Esophagus muscularis mucosa (tissue), 4 donors: ENCODE measurements at places on chromosomes 5 and 9. TPM values are rescaled to one million over a fixed set of nuclear protein-coding genes. Genes with fewer than 3 reads are reported as not detected.
A peak's percentile ranks its signal among the peaks of the same experiment; 100 is the strongest.

Gene CDH18
- total RNA-seq = not detected

DNA sequence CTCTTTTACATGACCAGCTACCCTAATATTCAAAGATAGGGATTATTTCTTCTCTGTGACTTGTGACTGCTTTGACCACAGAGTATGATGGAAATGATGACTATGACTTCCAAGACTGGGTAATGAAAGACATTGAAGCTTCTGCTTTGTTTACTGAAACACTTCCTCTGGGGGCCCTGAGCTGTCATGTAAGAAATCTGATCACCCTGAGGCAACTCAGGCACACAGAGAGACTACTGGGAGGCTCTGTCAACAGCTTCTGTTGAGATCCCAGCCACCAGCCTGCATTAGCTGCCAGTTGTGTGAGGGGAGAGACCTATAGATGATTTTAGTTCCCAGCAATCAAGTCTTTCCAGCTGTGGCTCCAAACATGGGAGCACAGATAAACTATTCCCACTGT lies 76.5 kb downstream of the KCTD16 start:
- DNase-seq = no peak
- no peaks in the 10 kb centered on the region for H3K4me1 ChIP-seq
- no peak overlapping the region for H3K27ac ChIP-seq
- no peak overlapping the region for H3K4me3 ChIP-seq
- H3K36me3 ChIP-seq = no peaks in the 10 kb centered on the region
- no peaks in the 10 kb centered on the region for H3K27me3 ChIP-seq

Gene SLC23A1
- total RNA-seq = not detected

DNA sequence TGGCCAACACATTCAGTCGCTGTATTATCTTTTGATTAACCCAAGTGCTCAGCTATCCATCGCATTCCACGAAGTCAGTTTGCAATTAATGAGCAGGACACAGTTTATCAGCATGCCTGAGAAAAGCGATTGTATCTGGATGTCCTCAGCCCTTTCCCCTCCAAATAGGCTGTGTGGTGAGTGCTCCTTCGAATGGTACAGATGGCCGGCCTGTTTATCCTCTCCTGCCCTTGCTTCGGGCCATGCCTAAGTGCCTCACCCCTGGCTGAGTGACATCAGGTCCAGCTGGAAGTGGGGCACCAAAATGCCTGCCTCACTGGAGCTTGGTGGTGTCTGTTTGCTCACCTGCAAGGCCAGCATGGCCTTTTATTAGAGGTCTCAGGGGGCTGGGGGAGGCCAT lies 317.3 kb downstream of the GADD45G start:
- no peak for DNase-seq
- H3K4me1 ChIP-seq = peaks cover 13% of the 10 kb centered on the region
- H3K36me3 ChIP-seq = no peaks in the 10 kb centered on the region
- H3K27ac ChIP-seq = no peak overlapping the region
- no peak overlapping the region for H3K4me3 ChIP-seq

Gene TNC
- 468 TPM for total RNA-seq

- DNase-seq = no peak
- peaks cover 20% of the 10 kb centered on the region for H3K4me1 ChIP-seq
- H3K36me3 ChIP-seq = no peaks in the 10 kb centered on the region
- peak overlapping the region; percentile 41 for H3K4me3 ChIP-seq
Measured at GRCh38 chr5:142551338-142552067, 134.4 kb downstream of the FGF1 start.

Gene PKD2L2
- not detected for total RNA-seq

Gene DAB2
- total RNA-seq = 57.3 TPM

DNA sequence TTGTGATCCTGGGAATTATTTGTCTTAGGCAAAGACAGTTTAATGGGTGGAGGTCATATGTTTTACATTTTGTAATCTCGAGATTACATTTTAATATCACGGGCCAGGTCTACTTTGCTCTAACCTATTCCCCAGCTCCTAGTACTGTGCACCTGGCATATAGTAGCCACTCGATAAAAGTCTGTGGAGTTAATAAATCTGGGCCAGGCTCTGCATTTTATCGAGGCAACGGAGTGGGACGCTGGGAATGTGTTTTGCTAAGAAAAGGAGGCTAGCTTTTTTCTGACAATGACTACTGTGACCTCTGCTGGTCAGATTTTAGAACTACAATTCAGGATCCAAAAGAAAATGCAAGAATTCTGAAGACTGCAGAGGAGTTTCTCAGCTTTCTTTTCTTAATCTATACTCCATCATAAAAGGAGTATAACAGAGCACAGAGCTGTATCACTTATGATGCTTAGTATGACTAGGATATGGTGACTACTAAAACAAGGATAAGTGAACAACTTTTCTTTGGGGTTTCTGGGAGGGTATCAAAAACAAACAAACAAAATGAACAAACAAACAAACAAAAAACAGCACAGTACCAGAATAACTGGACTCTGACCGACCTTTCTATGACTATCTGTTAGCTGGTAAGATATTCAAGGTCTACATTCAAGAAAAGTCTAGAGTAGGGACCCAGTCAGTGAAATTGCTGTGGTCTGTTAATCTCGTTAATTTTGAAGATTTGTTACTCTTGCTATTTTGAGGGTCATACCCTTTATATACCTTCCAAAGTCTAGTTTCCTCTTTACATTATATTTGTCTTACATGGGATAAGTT lies 46.1 kb upstream of the CER1 start:
- no peaks in the 10 kb centered on the region for H3K27me3 ChIP-seq
- H3K27ac ChIP-seq = no peak overlapping the region
- no peaks in the 10 kb centered on the region for H3K36me3 ChIP-seq
- H3K4me3 ChIP-seq = no peak overlapping the region

- no peak for DNase-seq
- H3K27me3 ChIP-seq = no peaks in the 10 kb centered on the region
- H3K4me3 ChIP-seq = peak overlapping the region; percentile 91
Measured at GRCh38 chr9:96565671-96566497, 53.8 kb downstream of the CDC14B start.
